MCF 10A (cell line): ENCODE measurements at places on chromosomes 11 and 22.

- no peak for DNase-seq
Measured at GRCh38 chr11:75535071-75535470, 9.3 kb upstream of the GDPD5 start.

- no peak for DNase-seq
Measured at GRCh38 chr22:16974298-16975084, 33.5 kb downstream of the GAB4 start.

DNA sequence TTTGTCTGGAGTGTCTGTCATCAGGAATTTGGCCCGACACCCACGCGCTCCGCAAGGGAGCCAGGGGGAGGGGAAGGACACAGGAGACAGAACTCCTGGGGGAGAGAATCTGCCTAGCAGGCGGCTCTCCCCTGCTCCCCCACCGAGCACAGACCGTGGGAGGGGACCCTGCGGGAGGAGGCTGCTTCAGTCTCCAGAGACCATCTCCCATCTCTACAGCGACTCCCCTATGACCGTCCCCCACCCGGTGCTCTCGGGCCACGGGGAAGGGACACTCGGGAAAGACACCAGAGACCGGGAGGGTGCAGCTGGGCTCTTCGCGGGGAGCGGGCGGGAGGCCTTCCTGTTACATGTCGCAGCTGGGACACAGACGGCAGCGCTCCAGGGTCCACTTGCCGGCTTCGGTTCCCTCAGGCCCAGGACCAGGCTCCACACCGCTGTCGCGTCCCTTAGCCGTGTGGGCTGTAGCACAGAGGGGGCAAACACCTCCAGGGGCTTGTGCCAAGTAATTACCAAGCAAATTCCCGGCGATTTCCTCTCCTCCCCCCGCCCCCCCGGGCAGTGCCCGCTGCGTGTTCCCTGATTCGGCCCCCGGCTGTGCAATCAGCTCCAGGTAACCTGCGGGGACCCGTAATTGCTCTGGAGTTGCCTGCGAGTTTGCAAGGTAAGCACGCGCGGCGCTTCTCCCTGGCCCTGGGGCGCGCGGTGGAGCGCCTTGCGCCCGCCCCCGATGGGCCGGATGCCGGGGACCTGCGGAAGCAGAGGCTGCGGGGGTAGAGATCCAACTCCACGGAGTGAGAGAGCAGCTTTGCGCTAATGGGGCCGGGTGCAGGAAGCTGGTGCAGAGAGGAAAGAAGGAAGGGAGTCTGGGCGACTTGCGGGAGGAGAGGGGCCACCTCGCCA, 155.1 kb upstream of the CADM1 start:
- DNase-seq = no peak

DNA sequence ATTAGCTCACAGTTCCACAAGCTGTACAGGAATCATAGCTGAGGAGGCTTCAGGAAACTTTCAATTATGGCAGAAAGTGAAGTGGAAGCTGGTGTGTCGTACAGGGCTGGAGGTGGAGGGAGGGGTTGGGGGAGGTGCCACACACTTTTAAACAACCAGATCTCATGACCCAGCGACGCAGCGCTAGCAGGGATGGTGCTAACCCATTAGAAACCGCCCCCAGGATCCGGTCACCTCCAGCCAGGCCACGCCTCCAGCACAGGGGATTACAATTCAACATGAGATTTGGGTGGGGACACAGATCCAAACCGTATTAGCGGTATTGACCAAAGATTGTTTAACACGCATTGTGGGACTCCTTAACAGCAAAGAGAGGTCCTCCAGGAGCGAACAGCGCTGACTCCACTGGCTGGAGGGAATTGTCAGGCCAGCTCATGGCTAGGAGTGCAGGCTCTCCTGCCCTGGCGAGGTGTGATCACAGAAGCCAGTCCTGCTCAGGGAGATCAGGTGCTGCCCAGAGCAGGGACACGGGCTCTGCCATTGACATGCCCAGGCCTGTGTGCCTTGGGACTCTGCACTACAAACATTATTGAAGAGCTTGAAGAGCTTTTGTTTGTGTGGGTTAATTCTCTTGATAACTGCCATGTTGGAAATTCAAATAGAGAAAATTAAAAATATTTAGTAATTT, 215.3 kb downstream of the TBC1D22A start:
- no peak for DNase-seq

DNA sequence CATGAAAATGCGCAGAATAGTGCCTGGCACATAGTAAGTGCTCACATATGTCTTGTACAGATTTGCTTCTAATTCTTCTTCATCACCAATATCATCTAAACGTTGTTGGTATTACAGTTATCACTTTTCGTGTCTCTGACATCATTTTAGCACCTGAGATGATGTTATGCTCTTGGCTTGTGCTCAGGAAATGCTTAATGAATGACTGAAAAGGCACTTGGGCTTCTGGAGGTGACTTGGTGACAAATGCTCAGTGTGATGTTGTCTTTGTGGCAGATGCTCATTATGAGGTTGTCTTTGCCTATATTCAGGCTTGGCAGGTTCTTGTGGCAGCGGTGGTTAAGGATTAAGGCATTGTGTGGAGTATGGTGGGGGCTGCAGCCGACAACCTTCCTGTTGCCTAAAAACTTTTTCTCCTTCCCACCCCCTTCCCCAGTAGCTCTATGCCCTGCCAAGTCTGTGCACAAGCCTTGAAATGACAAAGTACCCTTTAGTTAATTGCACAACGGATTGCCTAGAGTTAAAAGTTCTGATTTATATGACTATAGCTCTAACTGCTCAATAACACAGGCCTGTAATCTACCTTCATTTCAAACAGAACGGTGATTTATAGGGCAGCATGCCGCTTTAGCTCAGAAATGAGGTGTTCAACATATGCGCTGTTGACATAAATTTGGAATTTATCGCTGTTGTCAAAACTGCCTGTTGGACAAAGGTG, 82.5 kb downstream of the ZBTB16 start:
- no peak for DNase-seq

- no peak for DNase-seq
Measured at GRCh38 chr22:17112491-17113042, 8.6 kb downstream of the TMEM121B start.

GRCh38 chr11:70851907-70852306, 400.5 kb downstream of the SHANK2 start:
- no peak for DNase-seq

GRCh38 chr11:134052988-134053945, 15.6 kb upstream of the JAM3 start:
- no peak for DNase-seq

GRCh38 chr11:132639986-132640385, 892.3 kb downstream of the OPCML start:
- DNase-seq = no peak

GRCh38 chr11:5938603-5938965, 3.5 kb upstream of the OR56A3 start:
- DNase-seq = no peak

DNA sequence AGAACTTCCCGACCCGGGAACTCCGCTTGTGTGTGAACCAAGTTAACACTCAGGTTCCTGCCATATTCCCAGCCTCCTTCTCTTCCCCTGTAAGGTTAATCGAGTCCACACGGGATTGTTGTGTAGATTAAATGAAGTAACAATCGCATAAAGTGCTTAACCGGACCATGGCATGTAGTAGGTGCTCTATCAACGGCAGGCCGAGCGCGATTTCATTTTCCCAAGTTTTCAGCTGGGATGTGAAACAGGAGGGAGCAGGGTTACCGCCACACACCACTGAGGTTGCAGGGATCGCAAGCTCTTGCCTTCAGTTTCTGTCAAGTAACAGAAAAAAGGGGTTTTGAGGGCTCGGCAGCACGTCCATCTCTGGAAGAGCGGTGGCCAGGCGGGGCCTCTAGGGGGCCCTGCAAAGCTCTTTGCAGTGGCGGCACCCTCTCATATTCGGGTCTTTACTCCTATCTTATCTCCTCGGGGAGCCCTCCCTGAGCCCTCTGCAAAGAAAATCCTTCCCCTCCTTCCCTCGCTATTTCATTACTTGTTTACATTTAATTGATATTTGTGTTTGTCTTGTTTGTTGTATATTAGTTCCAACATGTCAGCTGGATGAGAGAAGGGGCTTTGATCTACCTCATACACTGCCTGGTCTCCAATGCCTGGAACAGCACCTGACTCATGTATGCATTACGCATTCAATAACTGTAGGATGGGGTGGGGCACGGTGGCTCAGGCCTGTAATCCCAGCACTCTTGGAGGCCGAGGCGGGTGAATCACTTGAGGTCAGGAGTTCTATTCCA, 816 bp upstream of the PLEKHA7 start:
- DNase-seq = peak; percentile 72

- DNase-seq = no peak
Measured at GRCh38 chr11:45921561-45922424, 663 bp upstream of the LARGE2 start.

- DNase-seq = no peak
Measured at GRCh38 chr11:74392256-74392655, 6.0 kb downstream of the PGM2L1 start.
